Activated naive CD8-positive, alpha-beta T cell treated with anti-CD3 and anti-CD28 coated beads, Interleukin-2, amount 10 ng/mL, durations not matched to agents 7 days and 5 days (primary cell): ENCODE measurements at places on chromosomes 4 and X.

DNA sequence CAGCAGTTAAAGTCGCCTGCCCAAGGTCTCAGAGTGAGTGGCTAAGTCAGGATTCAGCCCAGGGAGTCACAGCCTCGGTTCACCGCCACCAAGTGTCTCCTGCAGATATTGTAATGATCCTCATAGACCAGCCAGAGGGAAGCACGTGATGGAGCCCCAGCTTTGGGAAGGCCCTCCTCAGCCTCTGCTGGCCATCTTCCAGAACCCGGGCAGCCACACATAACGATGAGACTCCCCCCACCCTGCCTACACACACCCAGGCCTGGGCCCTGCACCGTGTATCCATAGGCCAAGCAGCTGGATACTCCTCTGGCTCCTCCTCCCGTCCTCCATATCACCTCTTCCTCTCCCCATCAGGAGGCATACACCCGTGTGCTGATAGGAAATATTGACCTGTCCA, 19.6 kb upstream of the SASH3 start:
- DNase-seq = no peak
- peaks cover 41% of the 10 kb centered on the region for H3K4me1 ChIP-seq
- H3K27me3 ChIP-seq = peaks cover 1% of the 10 kb centered on the region
- no peaks in the 10 kb centered on the region for H3K36me3 ChIP-seq
- H3K4me3 ChIP-seq = peak overlapping the region; percentile 39

GRCh38 chr4:73978886-73979285, 2.9 kb downstream of the PF4 start:
- no peak overlapping the region for H3K27ac ChIP-seq
- no peak overlapping the region for H3K4me3 ChIP-seq
- H3K4me1 ChIP-seq = no peaks in the 10 kb centered on the region
- no peak for DNase-seq
- H3K27me3 ChIP-seq = peaks cover 5% of the 10 kb centered on the region

GRCh38 chrX:10138726-10139125, 18.0 kb upstream of the CLCN4 start:
- H3K36me3 ChIP-seq = peaks cover 9% of the 10 kb centered on the region
- no peaks in the 10 kb centered on the region for H3K4me1 ChIP-seq
- no peak for DNase-seq
- no peaks in the 10 kb centered on the region for H3K27me3 ChIP-seq

DNA sequence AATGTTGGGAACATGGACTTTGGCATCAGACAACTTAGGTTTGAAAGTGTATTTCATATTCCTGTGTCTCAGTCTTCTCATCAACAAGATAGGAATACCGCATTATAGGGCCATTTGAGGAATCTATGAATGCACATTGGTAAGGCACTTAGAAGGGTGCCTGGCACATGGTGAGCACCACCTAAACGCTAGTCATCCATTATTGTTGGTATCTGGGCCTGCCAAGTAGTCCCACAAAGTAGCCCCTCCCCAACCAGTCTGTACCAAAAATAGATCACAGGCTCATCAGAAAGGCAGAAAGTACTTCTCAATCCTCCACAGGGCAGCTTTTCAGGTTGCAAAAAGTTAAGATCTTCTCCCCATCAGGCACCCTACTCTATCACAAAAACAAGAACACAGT, 162.3 kb upstream of the KLF3 start:
- no peak overlapping the region for H3K4me3 ChIP-seq
- H3K27me3 ChIP-seq = no peaks in the 10 kb centered on the region
- no peak for DNase-seq
- H3K36me3 ChIP-seq = peaks cover 4% of the 10 kb centered on the region
- H3K4me1 ChIP-seq = peaks cover 9% of the 10 kb centered on the region

- H3K4me1 ChIP-seq = no peaks in the 10 kb centered on the region
- H3K27me3 ChIP-seq = no peaks in the 10 kb centered on the region
- DNase-seq = no peak
- no peak overlapping the region for H3K27ac ChIP-seq
Observed at GRCh38 chr4:94588896-94589693, 137.4 kb downstream of the PDLIM5 start.

DNA sequence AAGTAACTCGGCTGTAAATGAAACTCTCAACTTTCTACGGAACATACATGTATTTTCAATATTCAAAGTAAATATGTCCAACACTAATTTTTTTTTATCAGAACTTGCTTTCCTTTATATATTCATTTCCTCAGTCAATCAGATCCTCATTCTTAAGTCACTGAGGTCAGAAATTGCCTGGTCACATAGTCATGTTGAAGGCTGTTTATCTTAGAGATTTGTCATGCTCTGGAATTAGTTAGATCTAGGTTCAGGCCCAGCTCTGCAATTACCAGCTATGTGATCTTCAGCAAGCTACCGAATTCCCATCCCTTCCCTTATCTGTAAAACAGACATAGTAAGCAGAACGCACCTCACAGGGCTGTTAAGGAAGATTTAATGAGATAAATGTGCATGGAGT, 228.8 kb downstream of the SPCS3 start:
- H3K36me3 ChIP-seq = no peaks in the 10 kb centered on the region
- H3K27me3 ChIP-seq = no peaks in the 10 kb centered on the region
- no peak overlapping the region for H3K27ac ChIP-seq
- no peak for DNase-seq
- no peaks in the 10 kb centered on the region for H3K4me1 ChIP-seq

DNA sequence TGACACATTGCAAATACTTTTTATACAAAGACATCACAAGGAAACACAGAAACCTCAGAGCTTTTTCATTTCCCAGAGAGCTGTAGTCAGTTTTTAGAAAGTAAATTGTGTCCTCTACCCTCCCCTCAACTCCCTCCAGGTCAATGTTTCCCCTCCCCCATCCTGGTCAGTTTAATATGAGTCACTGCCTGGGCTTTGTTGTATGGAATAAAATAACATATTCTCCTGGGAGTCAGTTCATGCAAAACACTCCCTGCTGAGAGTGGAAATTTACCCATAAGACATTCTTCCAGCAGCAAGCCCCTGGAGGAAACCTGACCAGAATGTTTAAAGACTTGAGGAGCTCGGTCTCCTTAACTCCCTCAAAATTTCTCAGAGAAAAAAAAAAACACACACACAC, 270.1 kb upstream of the LDB2 start:
- DNase-seq = no peak
- no peak overlapping the region for H3K27ac ChIP-seq
- H3K4me1 ChIP-seq = no peaks in the 10 kb centered on the region
- no peak overlapping the region for H3K4me3 ChIP-seq

- peaks cover 2% of the 10 kb centered on the region for H3K36me3 ChIP-seq
- H3K4me1 ChIP-seq = no peaks in the 10 kb centered on the region
- H3K27ac ChIP-seq = no peak overlapping the region
- H3K4me3 ChIP-seq = no peak overlapping the region
- DNase-seq = no peak
Observed at GRCh38 chr4:174259580-174259979, 23.9 kb downstream of the FBXO8 start.

DNA sequence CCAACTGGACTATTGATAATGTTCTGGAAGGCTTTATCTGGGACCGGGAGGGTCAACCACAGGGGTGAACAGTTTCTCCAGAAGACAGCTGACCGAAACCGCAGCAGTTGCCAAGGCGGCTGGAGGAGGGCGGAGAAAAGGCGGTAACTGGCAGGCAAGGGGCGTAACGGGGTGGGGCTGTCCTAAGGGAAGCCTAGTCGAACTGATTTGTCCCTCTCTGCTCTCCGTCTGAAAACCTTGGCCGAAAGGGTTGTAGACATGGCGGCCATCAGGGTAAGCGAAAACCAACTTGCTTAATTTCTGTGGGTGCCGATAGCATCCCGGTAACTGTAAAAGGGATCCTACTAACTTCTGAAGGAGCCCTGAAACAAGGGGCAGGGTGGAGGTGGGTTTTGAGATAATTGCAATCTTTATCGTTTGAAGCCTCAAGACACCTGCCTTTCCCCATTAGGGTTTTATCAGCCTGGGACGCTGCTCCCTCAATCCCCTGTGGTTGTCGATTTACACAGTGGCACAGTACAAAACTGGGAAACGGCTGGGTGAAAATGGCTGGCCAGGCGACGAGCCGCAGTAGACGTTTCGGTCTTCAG, at the start of gene APOOL:
Gene APOOL (plus strand): TSS at position 223 of the 590 bp plus-strand sequence. CDS start 36 bp downstream, at position 259.
- peak within 1 kb of the TSS; percentile 88 for H3K4me3 ChIP-seq
- H3K4me1 ChIP-seq = peaks cover 1% of the 10 kb centered on the region
- no peaks in the 10 kb centered on the region for H3K27me3 ChIP-seq
- H3K36me3 ChIP-seq = peaks cover 2% of the 10 kb centered on the region
- DNase-seq = peak; percentile 73
